ENCODE measurements at places on chromosomes 5 and 9.

DNA sequence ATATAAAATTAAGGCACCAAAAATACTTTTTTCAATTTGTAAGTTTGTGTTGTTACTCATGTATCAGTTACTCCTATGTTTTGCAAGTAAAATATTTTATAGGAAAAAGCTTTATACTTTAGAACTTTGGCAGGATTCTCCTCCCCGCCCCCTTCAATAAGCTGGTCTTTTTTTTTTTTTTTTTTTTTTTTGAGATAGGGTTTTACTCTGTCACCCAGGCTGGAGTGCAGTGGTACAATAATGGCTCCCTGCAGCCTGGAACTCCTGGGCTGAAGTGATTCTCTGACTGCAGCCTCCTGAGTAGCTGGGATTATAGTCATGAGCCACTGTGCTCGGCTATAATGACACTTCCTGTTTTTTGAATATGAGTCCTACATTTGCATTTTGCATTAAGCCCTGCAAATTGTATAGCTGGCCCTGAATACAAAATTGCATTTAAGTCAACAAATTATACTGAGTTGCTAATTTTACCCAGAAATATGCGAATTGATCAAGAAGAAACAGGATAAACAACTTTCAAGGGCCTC lies 192.9 kb downstream of the PIK3R1 start:
- DNase-seq = no peak

DNA sequence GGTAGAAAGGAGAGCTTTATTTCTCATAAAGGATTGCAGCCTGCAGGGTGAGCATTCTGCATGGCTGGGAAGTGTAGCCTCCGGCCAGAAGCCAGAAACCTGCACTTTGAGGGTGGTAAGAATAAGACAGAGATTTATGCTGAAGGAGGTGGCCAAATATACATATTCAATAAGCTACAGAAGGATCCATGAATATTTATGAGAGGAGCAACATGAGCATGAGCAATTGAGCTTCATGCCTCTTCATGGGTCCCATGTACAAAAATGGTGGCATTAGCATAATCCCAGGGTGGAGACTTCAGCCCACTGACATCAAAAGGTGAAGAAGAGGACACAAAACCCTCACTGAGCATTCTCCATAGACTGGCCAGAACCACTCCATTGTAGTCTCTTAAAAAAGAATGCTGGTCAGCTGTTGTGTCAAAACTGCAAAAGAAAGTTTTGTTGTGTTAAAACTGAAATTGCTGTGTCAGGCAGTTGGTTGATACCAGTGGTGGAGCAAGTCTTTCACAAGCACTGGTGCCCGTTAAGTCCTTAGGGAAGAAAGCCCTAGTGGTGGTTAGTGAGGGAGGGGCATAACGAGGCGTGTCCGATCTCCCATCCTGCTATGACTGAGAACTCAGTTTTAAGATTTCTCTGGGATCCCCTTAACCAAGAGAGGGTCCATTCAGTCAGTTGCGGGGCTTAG lies 160.8 kb upstream of the MAP1B start:
- DNase-seq = no peak

DNA sequence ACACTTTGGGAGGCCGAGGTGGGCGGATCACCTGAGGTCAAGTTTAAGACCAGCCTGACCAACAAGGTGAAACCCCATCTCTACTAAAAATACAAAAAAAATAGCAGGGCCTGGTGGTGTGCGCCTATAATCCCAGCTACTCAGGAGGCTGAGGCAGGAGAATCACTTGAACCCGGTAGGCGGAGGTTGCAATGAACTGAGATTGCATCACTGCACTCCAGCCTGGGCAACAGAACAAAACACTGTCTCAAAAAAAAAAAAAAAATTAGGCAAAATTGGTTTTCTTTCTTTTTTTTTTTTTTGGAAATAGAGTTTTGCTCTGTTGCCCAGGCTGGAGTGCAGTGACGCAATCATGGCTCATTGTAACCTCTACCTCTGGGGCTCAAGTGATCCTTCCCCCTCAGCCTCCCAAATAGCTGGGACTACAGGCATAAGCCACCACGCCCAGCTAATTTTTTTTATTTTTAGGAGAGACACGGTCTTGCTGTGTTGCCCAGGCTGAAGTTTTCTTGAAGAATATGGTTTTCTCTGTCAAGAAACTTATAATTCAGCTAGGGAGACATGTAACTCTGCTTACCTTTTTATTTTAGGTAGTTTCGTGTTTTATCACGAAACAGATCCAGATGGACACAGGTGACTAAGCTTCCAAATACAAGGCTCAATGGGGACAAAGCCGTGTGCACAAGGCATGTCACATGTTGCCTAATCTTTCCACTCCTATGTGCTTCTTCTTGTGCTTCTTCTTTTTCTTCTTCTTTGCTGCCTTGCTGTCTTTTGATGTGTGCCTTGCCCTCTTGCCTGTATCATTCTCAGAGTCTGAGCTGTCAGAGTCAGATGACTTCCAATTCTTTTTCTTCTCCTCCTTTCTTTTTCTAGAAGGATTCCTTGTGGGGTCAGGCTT lies 14.3 kb downstream of the TTC1 start:
- no peak for DNase-seq

DNA sequence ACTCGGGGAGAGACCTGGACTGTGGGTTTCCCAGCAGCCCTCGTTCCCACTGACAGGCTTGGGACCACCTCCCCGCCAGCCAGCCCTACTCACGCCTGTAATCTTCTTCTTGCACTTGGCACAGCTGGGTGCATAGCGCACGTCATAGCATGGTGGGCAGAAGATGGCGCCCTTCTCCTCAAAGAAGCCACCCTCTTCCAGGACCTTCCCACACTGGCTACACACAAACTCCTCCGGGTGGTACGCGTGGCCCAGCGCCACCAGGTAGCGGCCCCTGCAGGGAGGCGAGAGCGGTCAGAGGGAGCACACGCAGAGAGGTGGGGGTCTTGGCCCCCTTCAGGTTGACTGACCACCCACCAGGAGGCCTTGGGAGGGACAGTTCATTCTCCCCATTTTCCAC lies 9.4 kb downstream of the PDLIM7 start:
- DNase-seq = no peak

DNA sequence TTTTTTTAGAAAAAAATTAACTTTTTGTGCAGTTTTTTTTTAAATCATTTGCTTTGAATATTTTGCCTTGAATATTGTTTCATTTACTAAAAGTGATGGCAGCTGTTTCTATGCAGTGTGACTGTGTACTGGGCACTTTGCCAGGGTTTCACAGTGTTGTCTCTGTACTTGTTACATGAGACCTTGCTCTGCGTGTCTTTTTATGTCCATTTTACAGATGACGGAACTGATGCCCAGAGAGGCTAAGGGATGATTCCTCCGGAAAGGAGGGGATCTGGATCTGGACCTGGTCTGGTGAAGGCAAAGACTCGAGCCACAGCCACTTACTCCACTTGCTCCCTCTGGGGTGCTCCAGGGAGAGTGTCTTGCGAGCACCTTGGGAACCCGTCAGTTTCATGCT lies 124.8 kb upstream of the PTCH1 start:
- no peak for DNase-seq

GRCh38 chr9:137083394-137084004 lies 3.3 kb upstream of the MAN1B1 start:
- no peak for DNase-seq

DNA sequence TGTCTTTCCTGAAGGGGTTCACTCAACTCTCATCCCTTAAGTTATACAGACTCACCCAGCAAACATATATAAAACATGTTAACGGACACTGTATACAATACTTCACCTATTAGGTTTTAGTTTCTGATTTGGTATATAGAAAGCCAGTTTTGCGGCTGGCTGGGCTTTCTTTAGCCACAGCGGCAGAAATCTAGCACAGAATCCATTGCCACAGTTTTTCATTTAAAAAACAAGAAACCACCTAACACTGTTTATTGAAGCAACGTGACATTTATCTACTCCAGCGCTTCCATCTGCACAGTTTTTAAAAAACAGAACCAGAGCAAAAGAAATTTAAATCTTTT lies 67.3 kb downstream of the SNX30 start:
- no peak for DNase-seq

DNA sequence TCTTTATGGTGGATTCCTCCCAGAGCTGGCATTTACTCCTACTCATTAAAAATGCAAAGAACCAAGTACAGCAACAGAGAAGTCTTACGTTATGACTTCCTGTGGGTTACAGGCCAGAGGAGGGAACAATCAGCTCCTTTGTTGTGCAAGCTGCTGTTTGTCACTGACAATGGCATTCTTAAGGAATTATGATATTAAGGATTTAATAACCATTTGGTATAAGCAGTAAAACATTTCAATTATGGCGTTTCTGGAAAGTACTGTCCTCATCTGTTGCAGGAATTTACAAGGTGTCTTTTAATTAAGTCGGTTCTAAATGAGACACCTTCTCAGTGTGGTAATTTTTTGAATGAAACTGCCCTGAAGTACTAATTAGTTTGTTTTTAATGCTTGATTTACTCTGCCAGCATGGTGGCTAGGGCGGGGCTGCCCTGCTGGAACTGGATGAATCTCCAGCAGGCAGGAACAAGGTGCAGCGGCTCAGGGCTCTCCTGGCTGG lies 49.1 kb upstream of the VDAC1 start:
- no peak for DNase-seq

DNA sequence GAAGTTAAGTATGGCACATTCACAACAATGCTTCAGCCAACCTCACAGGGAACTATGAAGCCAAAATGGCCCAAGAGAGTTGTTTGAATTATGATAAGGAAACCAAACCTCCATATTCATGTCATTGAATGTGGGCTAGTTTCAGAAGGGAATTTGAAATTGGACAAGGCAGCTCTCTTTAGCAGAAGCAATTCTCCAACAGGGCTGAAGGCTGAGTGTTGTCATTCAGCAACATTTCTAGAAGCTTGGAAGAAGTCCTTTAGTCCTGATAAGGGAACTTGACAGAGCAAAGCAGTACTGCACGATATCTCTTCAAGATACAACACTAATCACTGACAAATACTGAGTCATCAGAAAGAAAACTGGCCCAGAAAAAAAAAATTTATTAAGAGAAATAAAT lies 115.4 kb downstream of the SLC25A46 start:
- DNase-seq = no peak

- DNase-seq = no peak
Observed at GRCh38 chr5:50975840-50976239, 309.4 kb downstream of the PARP8 start.

DNA sequence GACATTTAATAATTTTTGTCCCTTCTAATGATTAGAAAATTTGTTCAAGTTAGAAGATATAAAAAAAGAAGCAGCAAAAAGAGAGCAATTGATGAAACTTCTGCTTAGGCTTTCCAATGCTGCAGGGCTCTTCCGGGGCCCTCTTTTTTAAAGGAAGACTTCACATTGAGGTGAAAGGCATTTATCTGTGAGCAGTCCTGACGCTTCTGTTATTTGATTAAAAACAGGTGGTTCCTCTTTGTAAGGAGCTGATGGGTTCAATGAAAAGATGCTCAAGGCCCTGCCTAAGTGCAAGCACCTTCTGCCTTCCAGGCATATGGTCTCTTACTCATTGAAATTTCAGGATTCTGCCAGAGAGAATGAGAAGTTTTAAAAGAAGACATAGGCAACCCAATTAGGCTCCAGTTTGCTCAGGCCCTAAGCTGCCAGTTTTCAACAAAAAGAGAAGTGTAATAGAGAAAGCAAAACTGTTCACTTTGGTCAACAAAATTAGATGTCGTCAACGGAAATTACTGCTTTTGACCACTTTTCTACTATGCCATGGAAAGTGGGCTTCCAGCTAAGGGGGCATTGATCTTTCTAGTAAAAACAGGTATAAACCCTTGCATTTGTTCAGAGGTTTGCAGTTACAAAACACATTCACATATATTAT lies 100.2 kb downstream of the INSYN2B start:
- DNase-seq = no peak

DNA sequence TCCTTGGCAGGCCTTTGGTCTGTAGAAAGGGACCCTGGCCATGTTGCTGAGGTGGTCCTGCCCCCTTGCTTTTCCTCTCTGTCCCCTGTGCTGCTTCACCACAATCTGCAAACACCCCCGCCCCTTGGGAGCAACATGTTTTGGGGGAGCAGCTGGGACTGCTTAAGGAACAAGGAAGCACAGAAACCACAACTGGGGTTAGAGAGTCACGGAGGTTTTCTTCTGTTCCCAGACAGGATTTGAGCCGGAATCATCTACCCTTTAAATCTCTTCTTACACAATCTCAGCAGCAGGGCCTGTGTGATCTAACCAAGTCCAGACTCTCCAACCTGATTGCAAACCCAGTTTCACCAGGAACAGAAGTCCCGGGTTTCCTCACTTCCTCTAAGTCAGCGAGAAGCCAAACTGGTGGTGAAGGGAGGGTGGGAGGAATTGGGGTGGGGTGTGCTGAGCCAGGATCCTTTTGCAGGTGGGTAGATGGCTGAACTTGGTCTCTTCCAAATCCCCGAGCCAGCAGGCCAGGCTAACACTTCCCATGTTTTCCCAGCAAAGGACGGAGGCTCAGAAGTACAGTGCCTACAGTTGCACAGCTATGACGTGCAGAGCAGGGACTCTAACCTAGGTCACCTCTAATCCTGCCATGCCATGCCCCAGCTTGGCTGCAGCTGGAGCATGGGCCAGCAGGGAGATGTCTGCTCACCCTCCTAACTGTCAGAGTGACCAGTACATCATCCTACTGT lies 25.0 kb downstream of the SH3PXD2B start:
- no peak for DNase-seq

DNA sequence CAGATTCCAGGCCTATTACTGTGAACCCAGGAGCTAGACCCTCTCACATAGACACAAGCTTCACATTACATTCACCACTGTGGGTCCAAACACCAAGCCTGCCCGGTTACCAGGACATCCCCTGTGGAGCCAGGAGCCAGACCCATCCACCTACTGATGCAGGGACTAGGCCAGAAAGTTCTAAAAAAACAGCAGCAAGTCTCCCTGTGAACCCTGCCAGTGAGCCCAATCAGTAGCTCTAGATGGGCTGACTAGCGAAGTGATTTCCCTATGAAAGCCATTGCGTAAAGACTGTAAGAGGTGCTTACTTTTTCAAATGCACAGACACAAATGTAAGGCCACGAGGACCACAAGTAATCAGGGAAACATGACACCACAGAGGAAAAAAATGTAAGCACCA lies 352.3 kb downstream of the TMEM161B start:
- DNase-seq = no peak

DNA sequence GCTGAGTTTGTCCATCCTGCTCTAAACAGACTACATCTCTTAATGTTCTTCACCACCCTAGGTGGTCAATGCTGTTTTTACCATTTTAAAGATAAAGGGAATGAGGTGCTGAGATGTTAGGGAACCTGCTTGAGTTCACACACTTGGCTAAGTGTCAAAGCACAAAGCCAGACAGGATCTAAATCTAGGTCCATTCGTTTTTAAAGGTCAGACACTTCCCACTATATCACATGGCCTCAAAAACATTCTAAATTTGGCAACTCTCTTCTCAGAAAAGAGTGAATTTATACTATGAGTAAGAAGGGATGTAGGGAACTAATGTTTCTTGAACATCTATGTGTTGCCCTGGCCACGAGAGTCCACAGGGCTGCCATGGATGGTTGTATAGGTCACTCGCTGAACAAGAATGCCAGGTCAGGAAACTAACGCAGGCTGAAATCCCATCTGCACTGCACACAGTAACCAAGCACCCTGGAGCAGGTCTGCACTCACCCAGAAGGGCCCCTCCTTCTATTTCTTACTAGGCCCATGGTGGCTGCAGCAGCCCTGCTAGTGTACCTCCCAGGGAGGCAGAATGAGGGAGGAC lies 213.0 kb downstream of the SPOCK1 start:
- no peak for DNase-seq
